Left lobe of liver (tissue), 2 donors: ENCODE measurements at places on chromosomes 2 and 18. TPM values are rescaled to one million over a fixed set of nuclear protein-coding genes. Genes with fewer than 3 reads are reported as not detected.

Gene TNFAIP6
- not detected for total RNA-seq

GRCh38 chr2:71125506-71126294 is 4.3 kb downstream of the MCEE start:
- DNase-seq = no peak

- DNase-seq = no peak
Observed at GRCh38 chr2:206383669-206384068, 59.7 kb upstream of the ADAM23 start.

- no peak for DNase-seq
Observed at GRCh38 chr2:105112345-105112744, 74.5 kb downstream of the MRPS9 start.

Gene PHLPP1
- 18.6 TPM for total RNA-seq

Gene C1GALT1C1L
- total RNA-seq = not detected

Gene GDF7
- 3.5 TPM for total RNA-seq

GRCh38 chr18:23730857-23731256 is 41.6 kb downstream of the LAMA3 start:
- DNase-seq = no peak

DNA sequence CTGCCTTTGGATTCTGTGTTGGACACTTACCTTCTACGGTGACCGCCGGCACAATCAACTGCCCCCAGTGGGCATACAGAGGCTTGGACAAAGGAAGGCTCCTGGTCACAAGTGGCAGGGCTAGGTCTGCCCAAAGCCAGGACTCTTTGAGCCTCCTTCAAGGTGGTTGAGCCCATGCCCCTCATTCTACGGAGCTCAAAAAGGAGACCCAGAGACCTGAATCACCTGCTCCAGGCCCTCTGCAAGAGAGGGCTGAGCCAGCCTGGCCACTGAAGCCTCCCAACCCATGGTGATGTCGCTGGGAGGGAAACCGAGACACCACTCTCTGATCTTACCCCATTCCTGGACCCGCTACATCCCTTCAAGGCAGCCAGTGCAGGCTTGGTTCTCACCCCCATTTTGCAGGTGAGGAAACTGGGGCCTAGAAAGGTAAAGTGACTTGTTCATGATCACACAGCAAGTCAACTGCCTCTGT is 87.9 kb downstream of the INHBB start:
- DNase-seq = peak; percentile 24

DNA sequence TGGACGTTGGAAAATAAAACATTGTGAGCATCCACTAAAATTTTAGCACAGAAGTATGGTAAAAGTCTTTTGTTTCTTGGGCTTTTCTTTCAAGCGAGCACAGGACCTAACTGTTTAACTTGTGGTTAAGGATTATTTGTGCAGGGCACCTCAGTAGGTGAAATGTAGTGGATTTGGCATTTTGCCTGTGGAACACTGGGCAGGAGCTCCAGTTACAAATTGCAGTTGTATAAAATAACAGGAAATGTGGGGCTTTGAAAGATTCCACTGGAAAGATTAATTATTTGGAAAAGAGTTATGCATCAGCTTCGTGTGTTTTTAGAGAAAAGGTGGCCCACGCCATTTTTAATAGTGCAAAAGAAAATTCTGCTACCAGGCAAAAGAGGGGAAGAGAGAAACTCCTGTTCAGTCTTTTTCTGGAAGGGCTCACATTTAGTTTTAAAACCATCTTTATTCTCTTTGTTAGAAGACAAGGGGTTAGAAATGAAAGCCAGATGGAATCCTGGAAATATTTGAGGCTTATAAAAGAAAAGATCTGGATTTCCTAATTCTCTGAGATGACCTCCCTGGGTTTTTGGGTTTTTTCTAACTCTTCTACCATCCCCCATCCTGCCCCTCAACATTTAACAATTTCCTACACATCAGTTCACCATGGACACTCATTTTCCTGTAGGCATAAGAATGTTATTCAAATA is 144.3 kb upstream of the SERTAD2 start:
- no peak for DNase-seq

Gene IL1A
- total RNA-seq = not detected

DNA sequence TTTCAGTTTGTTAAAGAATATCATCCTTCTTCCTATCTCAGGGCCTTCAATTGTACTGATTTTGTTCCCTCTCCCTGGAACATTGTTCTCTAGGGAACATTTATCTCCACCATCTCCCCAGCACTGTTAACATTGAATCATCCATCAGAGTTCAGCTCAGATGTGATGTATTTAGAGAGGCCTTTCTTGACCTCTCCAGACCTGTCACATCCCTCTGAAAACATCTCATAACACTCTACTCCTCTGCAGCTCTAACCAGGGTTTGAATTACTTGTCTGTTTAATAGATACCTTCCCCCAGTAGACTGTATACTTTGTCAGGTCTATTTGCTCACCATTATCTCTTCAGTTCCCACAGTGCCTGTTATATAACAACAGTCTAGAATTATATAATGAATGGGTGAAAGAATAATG is 98.6 kb downstream of the GALNT1 start:
- no peak for DNase-seq

DNA sequence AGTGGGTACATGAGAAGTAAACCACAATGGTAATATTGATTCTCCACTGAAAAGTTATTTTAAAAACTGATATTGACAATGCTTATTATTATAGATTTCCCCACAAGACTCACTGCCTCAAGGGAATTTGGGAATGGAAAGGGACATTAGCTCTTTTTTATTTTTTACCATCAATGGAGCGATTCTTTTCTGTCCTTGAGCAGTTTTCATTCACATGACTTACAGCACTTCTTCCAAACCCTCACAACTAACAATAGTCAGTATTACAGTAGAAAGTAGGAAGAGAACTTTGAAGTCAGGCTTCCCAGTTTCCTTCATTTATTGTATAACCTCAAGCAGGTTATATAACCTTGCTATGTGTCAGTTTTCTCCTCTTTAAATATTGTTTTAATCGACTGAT is 4.3 kb upstream of the UNC80 start:
- DNase-seq = no peak

DNA sequence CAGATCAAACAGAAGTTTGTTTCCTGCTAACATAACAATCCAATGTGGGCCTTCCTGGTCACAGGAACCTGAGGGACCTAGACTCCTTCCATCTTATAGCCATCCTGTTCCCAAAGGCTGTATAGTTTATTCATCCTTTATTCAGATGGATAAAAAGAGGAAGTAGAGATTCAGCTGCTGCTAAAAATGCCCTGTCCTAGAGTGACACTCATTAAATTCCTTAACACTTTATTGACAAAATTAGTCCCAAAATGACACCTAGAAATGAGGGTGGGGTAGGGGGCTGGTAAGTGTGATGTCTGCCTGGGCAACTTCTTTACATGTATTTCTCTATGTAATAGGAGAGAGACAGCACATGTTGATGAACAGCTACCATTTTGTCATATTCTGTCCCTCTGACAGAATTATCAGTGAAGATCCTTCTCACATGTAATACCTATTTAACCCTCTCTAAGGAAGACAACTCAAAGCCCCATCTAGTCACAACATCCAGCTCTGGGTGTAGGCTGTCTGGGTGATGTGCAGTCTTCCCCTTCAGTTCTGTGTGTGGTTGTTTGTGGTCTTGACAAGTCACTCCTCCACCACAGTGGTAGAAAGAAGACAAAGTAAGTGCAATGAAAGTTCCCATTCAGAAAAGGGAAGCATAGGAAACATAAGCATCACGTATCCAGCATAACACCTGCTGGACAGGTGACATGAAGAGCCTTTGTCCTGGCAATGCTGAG is 253.9 kb upstream of the CNTNAP5 start:
- no peak for DNase-seq

DNA sequence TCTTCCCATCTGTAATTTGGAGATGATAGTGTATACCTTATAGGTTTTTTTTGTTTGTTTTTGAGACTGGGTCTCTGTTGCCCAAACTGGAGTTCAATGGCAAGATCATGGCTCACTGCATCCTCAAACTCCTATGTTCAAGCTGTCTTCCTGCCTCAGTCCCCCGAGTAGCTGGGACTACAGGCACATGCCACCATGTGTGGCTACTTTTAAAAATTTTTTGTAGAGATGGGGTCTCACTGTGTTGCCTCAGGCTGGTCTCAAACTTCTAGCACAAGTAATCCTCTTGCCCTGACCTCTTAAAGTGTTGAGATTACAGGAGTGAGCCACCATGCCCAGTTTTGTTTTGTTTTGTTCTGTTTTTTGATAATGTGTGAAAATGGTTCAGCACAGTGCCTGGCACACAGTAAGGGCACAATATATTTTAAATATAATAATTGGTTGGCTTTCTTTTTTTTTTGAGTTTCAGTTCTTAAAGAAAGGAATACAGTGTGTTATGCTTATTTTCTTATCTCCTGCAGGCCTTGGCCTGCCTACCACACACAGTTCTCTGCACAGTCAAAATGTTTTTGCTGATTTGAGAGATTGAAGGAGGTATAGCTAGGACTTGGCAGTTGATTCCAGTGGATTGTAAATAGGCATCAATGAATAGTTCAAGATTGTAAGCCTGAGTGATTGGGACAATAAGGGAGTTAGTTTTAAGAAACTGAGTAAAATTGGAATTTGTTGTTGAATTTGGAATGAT is 6.1 kb downstream of the ACTR3 start:
- DNase-seq = no peak

DNA sequence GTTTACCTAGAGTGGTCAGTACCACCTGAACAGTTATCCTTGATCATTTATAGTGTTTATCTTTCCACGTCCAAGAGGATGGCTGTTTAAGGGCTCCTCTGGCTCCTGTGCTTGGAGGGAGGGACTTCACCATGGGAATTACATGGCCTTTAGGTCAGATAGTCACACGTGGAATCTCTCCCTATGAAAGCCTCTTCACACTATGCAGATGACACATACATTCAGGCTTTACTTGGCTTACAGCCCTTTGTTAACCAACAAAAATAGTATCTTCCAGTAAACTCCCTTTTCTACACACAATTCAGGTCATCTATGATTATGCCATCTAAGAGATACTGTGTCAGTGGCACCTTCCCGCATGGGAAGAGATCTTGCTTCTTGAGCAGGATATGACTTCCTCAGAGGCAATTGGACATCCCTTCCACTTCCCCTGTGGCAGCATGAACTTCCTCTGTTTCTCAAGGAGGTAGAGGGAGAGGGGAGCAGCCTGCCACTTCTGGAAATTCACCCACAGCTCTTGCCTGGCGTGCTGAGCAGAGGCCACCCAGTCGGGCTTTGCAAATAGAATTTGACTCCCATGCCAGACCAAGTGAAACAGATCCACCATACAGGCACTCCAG is 53.5 kb downstream of the COLEC12 start:
- DNase-seq = no peak

GRCh38 chr2:40497251-40497859 is 45.5 kb upstream of the SLC8A1 start:
- DNase-seq = no peak

Gene TDRD15
- total RNA-seq = 0.93 TPM
